ENCODE measurements at places on chromosomes 4 and X. TPM values are rescaled to one million over a fixed set of nuclear protein-coding genes. Genes with fewer than 3 reads are reported as not detected.

TIGD4 gene
- not detected for polyA plus RNA-seq

GRID2 gene
- 0.04 TPM for polyA plus RNA-seq

HSPA4L gene
- polyA plus RNA-seq = 0.69 TPM

DUSP9 gene
- polyA plus RNA-seq = not detected

PGAM4 gene
- not detected for polyA plus RNA-seq

All from sigmoid colon (tissue), 7 donors.